T1000 (cell line): ENCODE measurements at places on chromosomes 4 and X.

DNA sequence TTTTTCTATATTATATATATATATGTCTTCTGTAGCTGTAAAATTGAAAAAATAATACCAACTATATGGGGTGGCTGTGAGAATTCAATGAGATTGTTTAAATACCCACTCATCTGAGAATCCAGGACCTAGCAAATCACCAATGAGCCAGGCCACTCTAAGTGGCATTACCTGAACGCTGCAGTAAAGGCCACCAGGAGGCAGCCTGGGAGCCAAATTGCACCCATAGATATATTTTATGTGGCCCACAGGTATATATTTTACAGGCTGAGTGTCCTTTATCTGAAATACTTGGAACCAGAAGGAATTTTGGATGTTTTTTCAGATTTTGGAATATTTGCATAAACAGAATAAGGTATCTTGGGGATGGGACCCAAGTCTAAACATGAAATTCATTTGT is 58.2 kb upstream of the C4orf50 start:
- DNase-seq = no peak

GRCh38 chr4:145348291-145348690 is 133.4 kb upstream of the SMAD1 start:
- no peak for DNase-seq

DNA sequence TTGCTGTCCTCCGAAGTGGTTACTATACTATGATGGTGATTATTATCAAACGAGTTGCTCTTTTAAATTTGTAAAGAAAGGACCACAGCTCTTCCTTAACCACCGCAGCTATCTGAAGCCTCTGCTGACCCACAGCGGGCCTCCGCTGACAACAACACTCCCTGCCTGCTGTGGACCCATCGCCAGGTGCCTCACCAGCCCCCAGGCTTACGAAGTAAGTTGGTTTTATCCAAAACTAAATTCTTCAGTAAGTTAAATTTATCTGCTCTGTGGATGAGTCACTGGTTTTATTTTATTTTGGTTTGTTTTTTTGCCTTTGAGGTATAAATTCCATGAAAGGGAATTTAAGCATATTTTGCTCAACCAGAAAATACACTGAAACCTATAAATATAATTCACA is 54.7 kb downstream of the SLC9A6 start:
- no peak for DNase-seq

- DNase-seq = no peak
Observed at GRCh38 chr4:36432586-36432985, 151.2 kb downstream of the DTHD1 start.

DNA sequence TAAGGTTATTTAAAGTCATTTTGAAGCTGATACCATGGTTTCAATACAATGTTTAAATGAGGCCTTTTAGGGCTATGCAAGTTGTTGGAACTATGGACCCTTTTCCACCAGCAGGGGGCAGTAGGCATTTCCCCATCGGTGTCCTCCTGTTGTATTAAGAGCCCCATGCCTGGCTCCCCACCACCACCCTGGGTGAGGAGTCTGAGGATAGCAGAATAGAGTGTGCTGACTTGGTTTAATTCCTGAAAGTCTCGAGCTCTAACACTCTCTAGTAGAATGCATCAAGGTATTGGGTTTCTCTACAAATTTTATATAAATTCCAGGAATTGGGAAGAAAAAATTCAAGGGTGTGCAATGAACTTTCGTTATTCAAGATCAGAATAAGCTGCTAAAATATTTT is 234.8 kb upstream of the JADE1 start:
- DNase-seq = no peak

- DNase-seq = no peak
Observed at GRCh38 chrX:33721927-33722326, 410.2 kb downstream of the FAM47A start.

DNA sequence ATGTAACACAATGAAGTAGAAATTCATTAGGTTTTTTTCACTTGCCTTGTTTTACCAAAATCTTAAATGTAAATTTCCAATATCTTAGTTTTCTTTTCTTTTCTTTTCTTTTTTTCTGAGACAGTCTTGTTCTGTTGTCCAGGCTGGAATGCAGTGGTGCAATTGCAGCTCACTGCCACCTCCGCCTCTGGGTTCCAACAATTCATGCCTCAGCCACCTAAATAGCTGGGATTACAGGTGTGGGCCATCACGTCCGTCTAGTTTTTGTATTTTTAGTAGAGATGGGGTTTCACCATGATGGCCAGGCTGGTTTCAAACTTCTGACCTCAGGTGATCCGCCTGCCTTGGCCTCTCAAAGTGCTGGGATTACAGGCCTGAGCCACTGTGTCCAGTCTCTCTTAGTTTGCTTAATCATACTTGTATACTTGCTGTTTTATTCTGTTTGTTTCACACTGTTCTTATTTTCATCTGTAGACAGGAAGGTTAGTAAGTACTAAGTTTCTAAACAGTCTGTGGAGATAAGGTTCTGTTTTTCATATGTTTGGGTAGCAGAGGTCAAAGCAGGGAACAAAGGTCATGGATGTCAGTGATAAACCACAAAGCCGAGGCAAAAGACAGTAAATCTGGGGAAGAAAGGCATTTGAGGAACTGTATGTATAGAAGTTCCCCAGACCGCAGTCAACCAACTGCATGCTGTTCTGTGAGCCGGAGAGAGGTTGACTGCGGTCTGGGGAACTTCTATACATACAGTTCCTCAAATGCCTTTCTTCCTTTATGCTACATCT is 129.1 kb downstream of the CBR4 start:
- no peak for DNase-seq

DNA sequence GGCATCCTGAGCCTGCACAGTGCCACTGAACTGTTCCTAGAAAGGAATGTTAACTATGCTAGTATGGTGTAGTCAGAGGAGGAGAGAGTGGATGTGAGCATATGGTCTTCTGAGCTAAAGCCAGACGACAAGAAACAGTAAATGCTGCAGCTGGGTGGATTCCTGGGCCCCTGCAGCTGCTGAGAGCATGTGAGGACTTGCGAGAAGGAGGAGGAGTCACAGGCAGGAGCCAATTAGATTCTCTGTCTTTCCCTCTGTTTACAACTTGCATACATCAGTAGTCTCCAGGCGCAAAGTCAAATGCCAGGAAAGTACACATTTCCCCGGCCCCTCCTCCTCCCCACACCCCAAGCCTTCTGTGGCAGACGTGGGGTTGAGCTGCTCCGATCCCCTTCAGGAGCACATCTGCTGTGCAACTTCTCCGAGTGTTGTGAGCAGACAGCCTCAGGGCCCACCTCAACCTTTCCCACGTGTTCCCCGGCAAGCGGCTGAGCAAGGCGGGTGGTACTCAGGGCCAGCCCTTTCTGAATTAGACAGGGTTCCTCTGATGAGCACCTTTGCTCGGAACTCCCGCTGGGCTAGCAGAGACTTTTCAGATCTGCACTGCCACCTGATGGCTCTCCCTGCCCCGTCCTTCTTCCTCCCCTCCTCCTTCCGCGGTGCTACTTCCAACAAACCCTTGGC is 108.7 kb upstream of the ATP6AP2 start:
- no peak for DNase-seq

DNA sequence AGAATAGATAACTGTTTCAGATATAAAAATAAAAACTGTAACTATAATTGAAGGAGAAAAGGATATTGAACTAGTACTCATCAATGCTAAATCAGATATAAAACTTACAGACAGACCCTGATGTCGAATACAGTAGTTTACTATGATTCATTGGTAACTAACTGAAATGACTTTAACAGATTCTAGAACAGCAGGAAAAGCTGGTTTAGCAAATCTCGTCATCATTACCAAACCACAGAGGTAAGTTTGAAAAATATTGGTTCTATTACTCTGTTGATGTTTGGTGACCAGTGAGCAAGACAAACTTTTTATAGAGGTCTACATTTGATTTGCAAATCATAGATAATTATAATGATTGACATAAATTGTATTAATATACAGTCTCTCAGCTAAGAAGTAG is 551.4 kb upstream of the ADGRL3 start:
- no peak for DNase-seq

GRCh38 chr4:118289794-118290193 is 63.0 kb downstream of the PRSS12 start:
- DNase-seq = no peak

- DNase-seq = no peak
Observed at GRCh38 chr4:183429489-183429888, 14.9 kb upstream of the CDKN2AIP start.

DNA sequence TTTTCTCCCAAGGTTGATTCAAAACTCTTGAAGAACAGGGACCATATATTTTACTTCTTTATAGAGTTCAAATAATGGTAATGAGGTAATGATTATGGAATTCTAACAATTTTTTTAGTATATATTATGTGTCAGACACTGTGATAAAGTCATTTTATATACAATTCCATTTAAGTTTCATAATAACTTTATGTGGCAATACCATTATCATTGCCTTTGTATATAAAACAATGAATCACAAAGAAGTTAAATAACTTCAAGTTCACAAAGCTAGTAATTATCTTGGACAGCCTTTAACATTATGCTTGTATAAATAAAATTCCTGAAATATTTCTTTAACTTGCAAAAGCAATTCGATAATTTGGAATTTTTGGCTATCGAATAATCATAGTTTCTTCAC is 20.6 kb downstream of the MAGEC1 start:
- DNase-seq = no peak

DNA sequence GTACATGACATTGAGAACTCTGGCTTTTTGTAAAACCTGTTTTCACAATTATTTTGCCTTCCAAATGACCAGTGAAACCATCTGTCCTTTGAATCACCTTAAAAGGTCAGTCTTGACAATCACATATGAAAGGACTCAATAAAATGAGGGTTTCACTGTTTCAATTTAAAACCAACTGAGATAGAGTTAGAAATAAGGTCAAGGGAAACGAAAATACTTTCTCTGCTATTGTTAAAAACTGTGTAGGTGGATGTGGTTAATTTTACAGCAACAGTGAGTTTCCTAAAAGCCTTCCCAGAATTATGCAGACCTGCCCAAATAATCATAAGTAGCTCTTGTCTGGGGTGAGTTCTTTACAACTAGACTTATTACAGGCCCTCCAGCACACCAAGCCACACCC is 839.9 kb downstream of the RAB28 start:
- no peak for DNase-seq

DNA sequence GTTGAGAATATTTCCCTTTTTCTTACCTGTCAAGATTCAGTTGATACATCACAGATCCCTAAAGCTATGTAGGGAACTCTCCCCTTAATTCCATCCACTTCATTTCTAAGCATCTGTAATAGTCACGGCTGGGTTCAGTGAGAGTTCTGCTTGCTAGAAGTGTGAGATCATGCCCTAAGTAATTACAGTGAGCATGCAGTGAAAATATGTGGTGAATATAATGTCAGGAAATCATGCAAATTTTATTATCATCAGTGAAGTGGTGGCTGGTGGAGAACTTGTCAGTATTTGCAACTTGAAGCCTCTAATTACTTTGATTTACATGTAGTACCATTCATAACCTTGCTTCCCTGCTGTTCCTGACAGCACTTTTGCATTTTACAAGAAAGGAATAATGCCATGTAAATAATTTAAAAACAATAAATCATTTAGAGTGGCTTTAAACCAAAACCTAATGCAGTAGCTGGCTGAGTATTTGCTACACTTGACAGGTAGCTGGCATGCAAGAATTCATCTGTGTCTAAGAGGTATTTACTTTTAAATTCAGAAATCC is 28.3 kb upstream of the CFAP299 start:
- DNase-seq = no peak

GRCh38 chr4:139242511-139243051 is 37.4 kb downstream of the MGARP start:
- DNase-seq = peak; percentile 62

DNA sequence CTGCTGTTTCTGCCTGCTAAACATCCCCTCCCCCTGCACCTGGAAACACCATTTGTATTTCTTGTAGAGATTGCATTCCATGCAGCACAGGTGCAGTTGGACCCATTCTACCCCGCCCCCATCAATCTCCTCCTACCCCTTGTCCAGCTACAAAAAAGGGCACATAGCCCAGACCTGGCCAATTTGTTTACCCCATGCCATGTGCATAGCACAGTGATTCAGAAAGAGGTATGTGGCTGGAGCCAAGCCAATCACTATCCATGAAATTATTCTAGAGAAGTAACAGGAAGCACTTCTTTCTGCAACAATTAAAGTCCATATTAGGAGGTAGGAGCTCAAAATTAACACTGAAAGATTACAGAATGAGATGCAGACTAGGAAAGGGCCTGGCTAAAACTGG is 20.2 kb upstream of the TMEM184C start:
- DNase-seq = no peak

GRCh38 chrX:121122332-121122731 is 74.9 kb downstream of the GLUD2 start:
- DNase-seq = no peak

GRCh38 chr4:128454881-128455280 is 167.3 kb upstream of the PGRMC2 start:
- no peak for DNase-seq

DNA sequence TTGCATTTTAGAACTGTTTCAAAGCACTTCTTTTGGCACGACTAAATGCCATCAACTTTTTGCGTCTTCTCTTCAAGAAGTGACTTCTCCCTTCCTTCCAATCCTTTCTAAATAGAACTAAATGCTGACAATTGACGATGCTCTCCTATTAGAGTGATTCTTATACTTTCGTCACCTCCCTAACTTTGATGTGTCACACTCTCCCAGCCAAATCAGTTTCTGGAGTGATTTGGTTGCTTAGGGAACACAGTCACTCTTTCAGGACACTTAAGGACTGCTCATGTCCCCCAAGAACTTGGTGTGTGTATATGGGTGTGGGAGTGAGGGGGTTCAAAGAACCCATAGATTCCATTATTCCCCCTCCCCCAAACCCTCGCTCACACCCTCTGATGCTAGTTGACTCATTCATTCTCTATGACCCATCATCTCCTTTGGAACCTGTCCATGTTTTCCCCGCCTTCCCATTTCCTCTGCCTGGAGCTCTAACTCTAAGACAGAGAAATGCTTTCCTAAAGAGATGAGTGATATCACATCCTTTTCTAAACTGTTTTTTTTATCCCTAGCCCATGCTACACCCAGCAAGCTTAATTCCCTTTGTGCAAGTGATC is 26.8 kb upstream of the AREG start:
- peak; percentile 47 for DNase-seq

DNA sequence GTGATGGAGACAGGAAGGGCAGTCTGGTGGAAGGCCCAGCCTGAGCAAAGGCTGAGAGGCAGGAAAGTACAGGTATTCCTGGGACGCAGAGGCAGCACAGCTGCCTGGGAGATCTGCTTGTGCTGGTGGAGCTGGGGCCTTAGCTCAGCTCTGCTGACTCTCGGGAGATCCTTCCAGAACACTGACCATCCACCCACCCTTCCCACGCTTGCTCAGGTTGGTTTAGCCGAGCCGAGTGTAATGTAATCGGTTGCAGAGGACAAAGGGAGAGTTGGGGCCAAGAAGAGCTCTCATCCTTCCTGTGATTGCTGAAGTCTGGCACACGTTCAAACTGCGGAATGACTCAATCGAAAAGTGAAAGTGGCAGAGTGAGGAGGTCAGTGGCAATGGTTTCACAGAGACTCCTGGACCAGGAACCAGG is 43.1 kb upstream of the GPR78 start:
- peak; percentile 77 for DNase-seq

- no peak for DNase-seq
Observed at GRCh38 chr4:139042981-139043460, 27.4 kb downstream of the NOCT start.
